ENCODE measurements at places on chromosomes 16 and 17. TPM values are rescaled to one million over a fixed set of nuclear protein-coding genes. Genes with fewer than 3 reads are reported as not detected.

GRCh38 chr16:56370875-56371659 is 54.3 kb downstream of the AMFR start:
- DNase-seq = peak; percentile 52

DNA sequence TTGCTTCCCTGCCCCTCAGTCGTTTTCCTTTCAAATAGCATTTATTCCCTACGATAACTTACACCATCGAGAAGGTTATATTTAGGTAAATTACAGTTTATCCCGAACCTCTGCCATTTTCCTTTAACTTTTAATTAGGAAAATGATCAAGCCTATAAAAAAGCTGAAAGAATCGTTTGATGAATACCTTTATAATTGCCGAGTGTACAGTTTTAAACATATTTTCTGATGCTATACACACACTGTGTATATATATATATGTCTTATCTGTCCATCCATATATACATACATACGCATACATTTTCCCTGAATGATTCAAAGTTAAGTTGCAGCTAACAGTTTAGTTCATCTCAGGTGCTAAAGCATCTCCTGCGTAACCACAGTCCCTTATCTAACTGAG is 56.6 kb upstream of the CRISPLD2 start:
- DNase-seq = no peak

DNA sequence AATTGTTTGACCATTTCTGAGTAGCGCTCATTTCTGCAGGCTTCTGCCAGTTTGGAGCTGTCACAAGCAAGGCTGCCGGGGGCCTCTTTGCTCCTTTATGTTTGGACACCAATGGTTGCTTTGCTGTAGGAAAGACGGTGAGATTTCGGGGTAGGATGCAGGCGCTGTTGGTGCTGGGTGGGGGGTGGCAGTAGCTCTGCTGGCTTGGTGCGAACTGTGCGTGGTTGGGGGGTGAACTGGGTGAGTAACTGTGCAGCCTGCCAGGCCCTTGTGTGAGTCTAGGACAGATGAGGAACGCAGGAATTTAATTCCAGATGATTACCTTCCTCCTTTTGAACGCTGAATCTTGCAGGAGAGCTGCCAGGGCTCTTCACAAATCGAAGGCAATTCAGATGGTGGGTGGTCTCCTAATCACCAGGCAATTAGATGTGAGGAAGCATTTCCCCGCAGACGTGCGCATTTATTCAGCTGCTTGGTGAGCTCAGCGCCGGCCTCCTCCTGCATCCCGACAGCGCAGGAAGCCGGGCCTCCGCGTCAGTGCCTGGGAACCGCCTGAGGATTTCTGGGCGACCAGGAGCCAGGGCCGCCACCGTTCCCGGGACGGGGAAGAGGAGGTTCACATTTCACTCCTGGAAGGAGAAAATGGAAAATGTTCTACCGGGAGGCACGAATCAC is 154.4 kb downstream of the FOXL1 start:
- peak; percentile 40 for DNase-seq

Gene RPH3AL
- total RNA-seq = 76.6 TPM

Gene ABCC12
- total RNA-seq = not detected
